ENCODE measurements at places on chromosomes 3 and 15.
A peak's percentile ranks its signal among the peaks of the same experiment; 100 is the strongest.

- no peak for DNase-seq
These were observed 107.8 kb downstream of the MYRIP start for GRCh38 chr3:39917065-39917773.

- DNase-seq, result no peak
These were observed 79.7 kb downstream of the BDH1 start for GRCh38 chr3:197475997-197476525.

DNA sequence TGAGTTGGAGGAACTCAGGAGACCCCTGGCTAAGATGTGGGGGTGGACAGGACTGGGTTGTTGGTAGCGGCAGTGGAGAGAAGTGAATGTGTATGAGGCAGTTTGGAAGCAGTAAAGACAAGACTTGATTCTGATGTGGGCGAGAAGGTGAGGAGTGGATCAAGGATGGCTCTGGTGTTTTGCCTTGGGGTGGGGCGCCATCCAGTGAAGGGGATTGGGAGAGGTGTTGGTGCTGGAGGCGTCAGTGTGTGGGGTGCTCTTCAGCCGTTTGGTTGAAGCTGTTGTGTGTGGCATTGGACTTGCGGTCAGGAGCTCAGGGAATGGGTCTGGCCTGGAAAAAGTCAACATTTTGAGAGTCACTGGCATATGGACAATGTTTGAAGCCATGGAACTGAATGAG, 13.3 kb downstream of the FAN1 start:
- no peak for DNase-seq

DNA sequence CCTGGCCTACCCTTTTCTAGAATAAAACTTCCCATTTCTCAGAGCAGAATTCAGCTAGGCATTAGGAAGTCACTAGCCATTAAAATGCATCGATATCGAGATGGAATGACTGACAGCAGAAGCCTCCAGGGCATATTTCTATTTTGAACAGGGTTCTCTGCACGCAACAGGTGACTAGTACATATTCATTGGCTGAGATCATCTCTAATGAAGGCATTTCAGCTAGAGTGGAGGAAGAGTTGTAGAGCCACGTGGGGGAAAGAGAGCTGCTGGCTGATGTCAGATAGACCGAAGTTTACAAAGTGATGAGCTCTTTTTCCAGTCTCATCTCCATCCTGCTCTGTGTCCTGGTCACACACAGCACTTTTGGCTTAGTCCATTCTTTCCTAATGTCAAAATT, 7.5 kb downstream of the TMEM40 start:
- DNase-seq, result no peak

GRCh38 chr3:125594581-125595011, 701 bp downstream of the OSBPL11 start:
- no peak for DNase-seq

DNA sequence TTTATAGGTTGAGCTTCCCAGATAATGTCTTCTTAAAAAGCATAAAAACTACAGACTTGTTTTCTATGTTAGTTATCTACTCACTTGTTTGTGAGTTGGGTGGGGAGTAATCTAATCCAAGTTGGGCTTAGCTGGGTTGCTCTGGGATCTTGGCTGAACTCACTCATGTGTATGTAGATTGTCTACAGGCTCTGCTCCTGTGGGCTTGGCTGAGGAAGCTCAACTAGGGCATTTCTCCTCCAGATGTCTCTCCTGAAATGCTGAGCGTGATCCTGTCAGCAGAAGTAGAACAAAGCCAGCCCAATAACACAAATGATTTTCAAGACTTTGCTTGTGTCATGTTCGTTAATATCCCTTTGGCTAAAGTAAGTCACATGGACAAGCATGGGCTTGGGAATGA, 17.3 kb downstream of the KCNH8 start:
- DNase-seq, result no peak

DNA sequence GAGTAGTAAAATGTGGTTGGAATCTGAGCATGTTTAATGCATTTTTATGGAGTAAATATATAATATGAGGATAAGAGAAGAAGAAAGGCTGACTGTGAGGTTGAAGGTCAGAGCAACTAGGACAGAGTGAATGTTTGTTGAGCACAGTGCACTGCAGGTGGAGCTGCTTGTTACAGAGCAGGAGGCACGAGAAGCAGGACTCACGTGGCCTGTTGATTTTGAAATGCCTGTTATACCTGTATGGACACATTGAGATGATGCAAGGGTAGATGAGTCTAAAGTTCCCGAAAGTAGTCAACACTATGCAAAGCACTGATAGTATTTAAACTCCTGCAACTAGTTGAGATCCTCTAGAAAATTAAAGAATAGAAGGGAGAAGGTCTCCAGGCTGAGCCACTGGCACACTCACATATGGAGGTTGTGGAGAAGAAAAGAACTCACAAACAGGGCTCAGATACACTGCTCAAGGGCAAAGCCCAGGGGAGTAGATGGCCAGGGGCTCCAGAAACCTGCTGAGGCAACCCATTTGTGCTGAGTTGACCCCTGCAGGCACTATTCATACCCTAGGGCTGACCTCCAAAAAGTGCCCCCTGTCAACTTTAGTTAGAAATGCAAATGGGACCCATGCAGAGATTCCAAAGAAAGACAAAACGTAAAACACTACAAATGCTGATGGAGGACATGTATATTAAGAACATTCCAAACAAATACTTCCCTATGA, 541.5 kb downstream of the GABRG3 start:
- no peak for DNase-seq

GRCh38 chr3:82410366-82410765, 648.9 kb upstream of the GBE1 start:
- DNase-seq, result no peak

- peak; percentile 70 for DNase-seq
These were observed 125.6 kb downstream of the ETFA start for GRCh38 chr15:76185716-76186115.

DNA sequence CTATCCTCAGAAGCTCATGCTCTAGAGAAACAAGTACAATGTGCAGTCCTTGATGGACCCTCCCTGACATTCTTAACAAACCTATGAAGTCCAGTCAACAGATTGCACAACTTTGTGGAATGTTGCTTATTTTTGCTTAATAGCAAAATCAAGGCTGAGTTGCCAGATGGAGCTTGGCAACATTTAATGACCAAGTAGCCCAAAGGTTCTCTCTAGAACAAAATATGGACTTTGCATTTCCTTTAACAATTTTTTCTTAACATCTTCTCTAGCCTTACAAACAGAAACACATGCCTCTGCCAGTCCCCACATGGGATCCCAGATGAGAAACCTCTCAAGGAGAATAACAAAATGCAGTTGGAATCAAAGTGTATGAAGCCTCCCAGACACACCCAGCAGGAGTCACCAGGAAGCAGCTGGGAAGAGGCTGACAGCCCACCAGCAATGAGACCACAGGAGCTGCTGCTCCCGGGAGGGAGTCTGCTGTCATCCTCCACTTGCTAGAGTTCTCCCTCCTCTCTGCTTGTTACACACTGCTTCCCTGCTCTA, 422.5 kb upstream of the CDIN1 start:
- no peak for DNase-seq

DNA sequence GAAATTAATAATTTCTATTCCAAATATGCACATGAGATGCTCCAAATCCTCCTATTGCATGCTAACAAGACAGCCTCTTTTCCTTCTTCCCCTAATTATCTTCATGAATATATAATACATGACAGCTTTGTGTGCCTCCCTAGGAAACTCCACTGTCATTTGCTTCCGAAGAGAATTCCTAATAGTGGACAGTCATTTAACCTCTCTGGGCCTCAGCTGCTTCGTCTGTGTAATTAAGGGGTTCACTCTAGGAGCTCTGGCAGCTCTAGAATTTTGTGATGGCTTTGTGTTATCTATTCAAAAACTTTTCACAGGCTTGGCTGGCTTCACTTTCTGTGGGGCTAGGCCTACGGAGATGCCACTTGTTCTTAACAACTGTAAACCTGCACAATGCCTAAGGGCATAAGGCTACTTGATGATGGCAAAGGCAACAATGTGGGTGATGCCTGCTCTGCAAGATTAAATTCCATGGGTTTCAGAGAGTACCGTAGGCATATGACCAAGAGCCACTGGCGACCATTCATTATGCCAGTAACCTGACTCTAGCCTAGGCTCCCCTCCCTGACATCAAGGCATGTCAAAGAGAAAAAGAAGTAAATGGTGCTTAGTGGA, 333.8 kb upstream of the UMPS start:
- DNase-seq, result no peak

GRCh38 chr3:11212784-11213183, 58.5 kb downstream of the HRH1 start:
- DNase-seq, result no peak

Data from NB4 (cell line).